GM04504 (cell line): ENCODE measurements at places on chromosomes 7 and 10.

- DNase-seq: no peak
Measured at GRCh38 chr7:144784943-144785342, 50.9 kb downstream of the TPK1 start.

DNA sequence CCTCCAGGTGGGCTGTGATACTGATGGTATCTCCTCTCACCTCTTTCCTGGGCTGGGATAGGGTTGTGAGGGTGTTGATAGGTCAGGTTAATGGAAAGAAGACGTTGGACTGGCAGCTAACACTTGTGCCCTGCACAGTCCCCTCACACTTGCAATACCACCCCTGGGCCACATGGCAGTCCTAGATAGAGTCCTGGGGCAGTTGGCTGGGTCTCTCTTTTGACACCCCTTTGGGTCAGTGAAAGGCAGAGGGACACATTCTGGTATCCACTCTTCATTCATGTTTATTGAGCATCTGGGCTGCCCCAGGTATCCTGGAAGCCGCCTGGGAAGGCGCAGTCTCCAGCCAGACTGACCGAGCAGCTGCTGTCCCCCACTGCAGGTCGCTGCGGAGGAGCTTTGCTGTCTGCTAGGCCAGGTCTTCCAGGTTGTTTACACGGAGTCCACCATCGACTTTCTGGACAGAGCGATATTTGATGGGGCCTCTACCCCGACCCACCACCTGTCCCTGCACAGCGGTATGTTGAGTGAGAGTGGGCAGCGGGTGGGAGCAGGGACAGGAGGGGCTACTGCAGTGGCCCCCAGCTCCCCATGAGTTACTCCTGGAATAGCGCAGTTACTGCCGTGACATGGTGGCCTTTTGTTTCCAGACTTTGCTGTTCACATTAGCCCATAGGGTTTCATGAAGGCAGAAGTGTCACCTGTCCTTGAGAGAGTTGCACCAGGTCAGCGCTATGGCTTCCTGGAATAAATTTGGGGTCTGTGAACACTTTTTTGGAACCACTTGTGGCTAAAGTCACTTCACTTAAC, 19.1 kb downstream of the NACAD start:
- DNase-seq: no peak

DNA sequence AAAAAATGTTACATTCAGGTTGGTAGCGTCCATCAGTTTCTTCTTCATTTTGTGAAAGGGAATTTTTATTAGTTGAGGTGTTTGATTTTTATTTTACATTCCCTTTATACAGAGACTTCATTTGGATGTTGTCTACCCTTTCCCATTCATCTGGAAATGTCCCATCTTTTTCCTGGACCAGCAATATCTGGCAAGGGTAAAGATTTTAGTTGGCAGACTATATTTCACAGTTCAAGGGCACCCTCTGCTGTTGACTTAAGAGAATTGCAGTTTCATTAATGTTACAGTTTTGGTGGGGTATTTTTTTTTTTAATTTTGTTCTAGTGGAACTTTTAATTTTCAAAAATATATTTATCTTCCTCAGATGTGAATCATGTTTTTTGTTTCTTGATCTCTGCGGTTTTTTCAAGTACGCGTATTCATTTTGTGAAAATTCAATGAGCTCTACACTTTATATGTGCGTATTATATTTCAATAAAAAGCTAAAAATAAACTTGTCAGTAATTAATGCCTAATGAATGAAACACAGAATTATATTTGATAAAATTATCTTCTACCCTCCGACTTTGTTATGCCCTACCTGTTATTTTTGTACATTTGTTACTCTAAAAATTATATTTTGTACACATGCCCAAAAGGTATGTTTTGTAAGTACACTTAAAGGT, 97.9 kb upstream of the KLF14 start:
- DNase-seq: no peak

DNA sequence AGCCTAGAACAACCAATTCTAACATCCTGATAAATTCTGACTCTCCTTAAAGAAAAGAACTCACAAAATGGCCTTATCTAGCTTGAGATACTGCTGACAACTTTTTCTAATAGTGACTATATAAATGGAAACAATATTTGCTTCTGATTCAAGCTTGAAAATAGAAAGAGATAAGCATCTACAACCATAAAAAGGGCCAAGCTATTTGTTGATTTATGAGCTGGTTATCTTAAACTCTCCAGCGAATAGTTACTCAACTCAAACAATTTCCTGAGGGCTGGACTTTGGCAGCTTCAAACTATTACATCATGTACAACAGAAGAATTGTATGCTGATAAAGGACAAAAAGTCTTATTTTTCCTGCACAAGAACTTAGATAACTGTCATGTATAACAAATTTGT, 4.6 kb downstream of the USP54 start:
- peak; percentile 67 for DNase-seq

DNA sequence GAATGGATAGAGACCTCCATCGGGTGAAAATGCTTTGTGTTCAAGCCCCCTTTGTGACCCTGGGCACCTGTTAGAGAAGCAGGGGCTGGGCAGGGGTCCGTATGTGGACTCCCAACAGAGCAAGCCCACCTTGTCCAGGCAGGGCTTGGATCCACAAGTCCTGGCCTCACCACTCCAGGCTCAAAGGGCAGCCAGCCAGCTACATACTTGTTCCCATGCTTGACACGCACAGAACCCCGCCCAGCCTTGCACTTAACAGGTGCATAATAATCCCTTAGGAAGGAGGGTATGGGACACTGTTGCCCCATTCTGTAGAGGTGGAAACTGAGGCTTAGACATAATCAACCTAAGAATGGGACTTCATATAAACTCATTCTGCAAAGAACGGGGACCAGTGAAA, 160.6 kb downstream of the PRKAG2 start:
- no peak for DNase-seq

DNA sequence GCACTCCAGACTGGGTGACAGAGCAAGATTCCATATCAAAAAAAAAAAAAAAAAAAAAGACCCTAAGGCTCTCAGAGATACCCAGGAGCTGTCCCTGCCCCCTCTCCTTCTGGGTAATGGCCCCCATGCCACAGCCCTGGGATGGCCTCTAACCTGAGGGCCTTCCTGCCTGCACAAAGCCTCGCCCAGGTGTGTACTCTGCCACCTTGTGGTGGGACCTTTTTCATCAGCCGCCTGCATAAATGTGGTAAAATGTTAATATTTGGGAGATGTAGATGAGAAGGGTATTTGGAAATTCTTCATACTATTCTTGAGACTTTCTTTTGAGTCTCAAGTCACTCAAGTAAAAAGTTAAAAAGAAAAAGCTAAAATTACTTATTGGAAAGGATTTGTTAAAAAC, 46.3 kb upstream of the RNF216 start:
- no peak for DNase-seq

- DNase-seq: no peak
Measured at GRCh38 chr10:6207658-6208057, 4.9 kb downstream of the PFKFB3 start.

DNA sequence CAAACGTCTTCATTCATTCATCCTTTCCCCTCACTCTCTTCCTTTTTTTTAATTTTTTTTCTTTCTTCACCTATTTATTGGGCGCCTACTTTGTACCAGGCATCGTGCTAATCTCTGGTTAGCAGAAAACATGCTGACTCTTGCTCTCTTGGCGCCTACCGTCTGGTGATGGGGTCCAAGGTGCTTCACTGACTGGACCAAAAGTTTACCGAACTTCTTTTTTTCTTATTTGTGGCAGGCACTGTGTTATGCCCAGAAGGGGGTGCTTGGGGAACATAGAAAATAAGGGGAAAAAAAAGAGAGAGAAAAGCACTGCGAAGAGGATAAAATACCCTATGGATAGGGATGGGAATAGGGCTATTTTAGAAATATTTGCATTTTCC, 505 bp upstream of the FAM204A start:
- DNase-seq: no peak

DNA sequence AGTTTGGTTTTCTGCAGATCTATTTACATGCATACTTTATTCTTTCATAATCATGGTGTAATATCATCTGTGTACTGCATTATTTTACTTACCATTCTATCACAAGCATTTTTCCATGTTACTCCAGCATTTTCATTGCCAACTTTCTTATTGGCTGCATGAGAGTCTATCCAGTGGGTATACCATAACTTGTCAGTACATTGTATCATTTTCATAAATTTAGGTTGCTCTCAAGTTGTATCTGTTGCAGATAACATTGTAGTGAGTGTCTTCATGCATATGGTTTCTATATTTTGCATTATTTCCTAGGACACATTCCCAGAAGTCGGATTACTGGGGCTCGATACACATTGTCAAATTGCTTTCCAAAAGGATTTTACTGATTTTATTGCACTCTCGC, 87.2 kb upstream of the INSYN2A start:
- no peak for DNase-seq

DNA sequence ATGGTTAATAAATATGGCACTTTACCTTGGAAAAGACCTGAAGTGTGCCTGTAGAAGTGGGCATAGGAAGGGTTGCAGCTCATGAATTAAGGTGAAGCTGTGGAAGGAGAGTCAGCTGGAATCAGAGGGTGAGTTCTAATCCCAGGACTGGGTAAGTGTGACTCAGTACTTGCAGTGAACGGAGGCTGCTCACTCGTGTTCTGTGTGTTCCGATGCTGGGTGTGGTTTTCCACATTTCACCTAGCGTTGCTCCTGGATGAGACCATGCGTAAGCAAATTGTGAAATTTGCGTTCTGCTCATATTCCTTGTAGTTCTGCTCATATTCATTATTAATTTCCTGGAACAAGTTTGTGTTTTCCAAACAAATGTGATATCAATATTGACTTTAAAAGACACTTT, 22.4 kb upstream of the TMEM236 start:
- no peak for DNase-seq

DNA sequence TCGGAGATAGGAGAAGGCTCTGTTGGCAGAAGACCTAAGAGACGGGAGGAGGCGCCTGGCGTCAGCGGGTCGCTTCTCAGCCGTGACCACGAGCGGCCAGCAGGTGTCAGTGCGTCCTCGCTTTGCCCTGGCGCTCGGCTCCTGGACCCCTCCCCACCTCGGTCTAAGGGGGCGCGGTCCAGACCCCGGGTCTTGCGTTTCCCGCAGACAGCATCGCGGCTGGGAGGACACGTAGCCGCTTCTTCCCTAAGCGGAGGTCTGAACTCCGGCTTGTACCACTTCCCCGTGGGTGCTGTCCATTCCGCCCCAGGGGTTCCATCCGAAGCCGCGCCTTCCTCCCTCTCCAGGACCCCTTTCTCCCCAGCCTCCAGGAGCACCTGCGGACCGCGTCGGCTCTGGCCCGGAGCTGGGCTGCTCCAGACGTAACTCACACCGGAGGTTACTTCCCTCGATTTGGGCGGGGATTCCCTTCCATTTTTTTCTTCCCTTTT, 593 bp upstream of the ADRA2A start:
- peak; percentile 21 for DNase-seq

DNA sequence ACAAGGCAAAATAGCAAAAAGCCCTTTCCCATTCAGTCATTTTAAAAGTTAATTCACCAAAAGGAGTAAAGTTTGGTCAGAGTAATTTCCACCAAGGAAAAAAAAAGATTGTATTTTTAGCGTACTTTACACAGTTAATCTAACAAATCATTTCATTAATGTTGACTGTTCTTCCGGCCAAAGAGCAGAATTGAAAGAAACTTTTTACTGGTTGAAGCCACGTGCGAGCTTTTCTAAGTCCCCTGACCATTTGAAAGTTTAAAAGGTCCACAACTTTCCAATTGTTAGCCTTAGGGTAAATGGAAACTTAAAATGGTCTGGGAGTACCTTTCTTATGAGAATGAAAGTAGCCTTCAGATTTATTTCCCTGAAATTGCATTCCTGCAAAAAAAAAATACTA, 296.7 kb downstream of the ARL4A start:
- no peak for DNase-seq

DNA sequence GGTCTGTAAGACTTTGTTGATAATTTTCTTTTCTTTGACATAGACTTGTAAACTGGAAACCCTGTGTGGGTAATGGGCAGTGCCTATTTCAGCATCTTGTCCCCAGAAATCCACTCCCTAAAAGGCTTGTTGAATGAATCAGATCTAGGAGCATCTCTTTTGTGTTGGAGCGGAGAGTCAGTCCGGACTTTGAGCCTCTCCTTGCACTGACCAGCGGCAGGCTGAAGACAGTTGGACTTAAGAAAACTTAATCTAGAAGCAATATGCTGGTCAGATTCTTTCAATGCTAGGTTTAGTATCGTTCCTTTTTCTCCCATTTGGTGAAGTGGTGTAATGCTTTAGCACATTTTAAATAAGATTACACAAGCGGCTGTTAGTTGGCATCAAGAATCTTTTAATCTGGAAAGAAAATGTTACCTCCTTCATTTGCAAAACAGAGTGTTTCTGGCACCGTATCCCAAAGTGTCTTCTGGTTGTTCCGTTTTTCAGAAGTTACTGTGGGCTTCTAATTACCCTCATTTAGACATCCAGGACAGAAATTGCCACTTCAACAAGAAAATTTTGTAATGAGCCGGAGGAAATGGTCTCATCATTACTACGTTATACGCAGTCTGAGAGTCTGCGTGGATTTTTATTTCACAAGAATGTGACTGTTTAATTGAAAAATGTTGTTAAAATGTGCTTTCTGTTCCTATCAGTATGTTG, 74.7 kb downstream of the CUX1 start:
- no peak for DNase-seq

DNA sequence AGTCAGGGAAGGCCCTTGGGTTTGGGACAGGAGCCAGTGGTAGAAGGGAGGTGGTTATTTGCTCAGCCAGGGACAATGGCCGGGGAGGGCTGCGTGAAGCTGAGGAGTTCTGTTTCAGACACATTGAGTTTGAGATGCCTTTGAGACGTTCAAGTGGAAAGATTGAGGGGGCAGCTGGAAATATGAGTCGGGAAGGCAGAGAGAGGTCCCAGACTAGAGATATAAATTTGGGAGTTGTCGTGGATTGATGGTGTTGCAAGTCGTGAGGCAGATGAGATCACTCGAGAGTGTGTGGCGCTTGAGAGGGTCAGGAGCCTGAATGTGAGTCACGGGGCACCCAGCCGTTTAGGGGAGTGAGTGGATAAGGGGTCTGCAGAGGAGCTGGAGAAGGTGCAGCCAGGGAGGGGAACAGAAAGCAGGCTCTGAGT, 73.3 kb downstream of the ZMIZ1 start:
- DNase-seq: peak; percentile 72

GRCh38 chr7:67918158-67918557, 921.5 kb downstream of the TYW1 start:
- no peak for DNase-seq

DNA sequence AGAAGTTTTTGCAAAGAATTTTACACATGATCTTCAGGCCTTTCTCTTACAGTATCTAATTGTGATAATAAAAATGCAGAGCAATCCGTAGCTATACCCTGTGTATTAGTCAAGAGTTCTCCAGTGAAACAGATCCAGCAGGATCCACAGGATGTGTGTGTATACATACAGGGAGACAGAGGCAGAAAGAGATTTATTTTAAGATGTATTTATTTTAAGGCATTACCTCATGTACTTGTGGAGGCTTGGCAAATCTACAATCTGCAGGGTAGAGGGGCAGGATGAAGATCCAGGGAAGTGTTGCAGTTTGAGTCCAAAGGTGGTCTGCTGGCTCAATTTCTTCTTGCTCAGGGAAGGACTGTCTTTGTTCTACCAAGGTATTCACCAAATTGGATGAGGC, 41.7 kb downstream of the ARHGAP12 start:
- no peak for DNase-seq

- no peak for DNase-seq
Measured at GRCh38 chr7:36117203-36117840, 35.7 kb upstream of the EEPD1 start.

- DNase-seq: peak; percentile 53
Measured at GRCh38 chr10:120455004-120455403, 2.0 kb upstream of the PLPP4 start.

GRCh38 chr10:70479626-70480238, 1.2 kb downstream of the PALD1 start:
- no peak for DNase-seq

- DNase-seq: no peak
Measured at GRCh38 chr10:43821103-43821502, 172.4 kb upstream of the ZNF32 start.
